ENCODE measurements at places on chromosomes 6 and 20.
A peak's percentile ranks its signal among the peaks of the same experiment; 100 is the strongest.

DNA sequence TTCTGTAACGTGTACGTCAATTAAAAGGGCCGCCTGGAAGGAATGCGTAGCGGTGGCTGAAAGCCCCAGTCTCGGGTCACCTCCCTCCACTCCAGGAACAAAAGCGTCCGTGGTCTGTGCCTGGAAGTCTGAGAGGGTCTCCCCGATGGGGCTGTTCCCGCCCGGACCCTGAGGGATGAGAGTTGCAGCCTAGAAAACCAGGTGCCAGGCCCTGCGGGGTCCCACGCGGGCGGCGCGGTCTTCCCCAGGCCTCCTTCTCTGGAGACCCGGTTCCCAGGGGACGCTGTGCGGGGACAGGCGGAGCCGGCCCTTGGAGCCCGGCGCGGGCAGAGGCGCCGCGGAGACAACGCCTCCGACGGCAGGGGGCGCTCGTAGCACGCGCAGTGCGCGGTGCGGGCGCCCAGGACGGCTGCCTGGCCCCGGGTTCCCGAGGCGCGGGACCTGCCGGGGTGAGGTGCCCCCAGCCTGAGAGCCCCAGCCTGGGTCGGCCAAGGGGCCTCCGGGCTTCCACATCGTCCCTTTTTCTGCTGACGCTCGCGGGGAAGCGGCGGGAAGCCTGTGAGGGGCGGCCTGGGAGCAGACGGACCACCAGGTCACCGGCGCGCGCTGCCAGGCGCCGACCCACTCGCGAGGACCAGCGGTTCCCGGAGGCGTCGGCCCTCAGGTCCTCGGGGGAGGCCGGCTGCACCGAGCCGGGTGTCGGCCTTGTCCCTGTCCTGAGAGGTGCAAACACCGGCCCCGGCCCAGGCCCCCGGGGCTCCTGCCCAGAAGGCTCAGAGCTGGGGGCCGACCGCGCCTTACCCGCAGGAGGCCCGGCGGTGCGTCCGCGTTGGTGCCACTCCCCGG, 5.3 kb upstream of the FOXC1 start:
- peak; percentile 42 for DNase-seq

DNA sequence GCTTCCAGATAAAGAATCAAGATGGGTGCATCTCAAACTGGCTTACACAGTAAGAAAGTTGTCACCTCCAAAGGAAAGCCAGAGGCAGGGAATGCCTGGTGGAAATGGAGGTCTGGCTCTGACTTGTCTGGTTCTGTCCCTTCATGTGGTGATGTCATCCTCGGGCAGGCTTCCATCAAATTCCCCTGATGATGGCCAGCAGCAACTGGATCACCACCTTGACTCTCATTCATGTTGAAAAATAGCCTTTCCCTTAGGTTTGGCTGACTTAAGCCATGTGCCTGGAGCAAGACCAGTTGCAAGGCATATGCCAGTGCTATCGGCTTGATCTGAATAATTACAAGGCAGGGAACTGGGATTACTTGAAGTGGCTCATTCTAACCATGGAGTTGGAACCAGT, 28.8 kb downstream of the IMPG1 start:
- DNase-seq, result no peak

- no peak for DNase-seq
These were observed 76.7 kb downstream of the MYB start for GRCh38 chr6:135257631-135258405.

GRCh38 chr6:20370801-20371200, 30.9 kb upstream of the E2F3 start:
- no peak for DNase-seq

GRCh38 chr6:79712616-79713135, 81.5 kb downstream of the SH3BGRL2 start:
- DNase-seq, result no peak

DNA sequence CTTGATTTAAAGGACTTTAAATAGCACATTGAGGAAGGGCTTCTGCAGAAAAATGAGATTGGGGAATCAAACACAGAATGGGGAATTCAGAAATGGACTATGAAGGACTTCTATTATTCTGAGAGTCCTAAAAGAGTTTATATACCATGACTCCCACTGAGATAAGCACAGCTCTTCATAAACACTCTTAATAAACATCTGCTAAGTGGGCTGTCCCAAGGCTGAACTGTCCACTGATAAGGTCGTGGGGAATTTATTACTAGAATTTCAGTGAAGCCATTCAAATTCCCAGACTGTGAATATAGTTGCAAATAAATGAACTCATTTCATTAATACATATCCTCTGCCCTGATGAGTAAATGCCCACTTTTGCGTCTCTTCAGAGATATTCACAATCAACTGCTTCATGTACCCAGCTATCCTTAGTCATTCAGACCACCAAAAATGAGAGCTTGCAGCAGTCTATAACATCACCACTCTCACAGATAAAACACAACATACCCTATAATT, 468.2 kb upstream of the RUNX2 start:
- no peak for DNase-seq

DNA sequence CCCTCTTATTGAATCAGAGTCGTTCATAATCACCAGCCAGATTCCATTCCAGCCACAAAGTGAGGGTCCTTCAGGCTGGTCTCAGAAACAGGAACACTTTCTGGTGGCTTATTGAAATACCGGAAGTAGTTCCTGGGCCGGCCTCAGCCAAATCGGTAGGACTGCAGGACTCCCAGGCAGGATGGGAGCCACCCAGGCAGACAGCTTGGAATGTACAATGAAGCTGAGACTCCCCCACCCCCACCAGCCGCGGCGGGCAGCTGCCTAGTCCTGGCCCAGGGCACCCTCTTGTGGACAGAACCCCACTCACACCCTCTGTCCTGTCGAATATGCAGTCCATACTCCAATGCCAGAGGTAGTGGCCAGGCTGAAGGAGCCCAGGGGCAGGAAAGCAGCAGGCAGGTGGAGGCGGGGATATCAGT, 43.8 kb downstream of the MDFI start:
- peak; percentile 83 for DNase-seq

DNA sequence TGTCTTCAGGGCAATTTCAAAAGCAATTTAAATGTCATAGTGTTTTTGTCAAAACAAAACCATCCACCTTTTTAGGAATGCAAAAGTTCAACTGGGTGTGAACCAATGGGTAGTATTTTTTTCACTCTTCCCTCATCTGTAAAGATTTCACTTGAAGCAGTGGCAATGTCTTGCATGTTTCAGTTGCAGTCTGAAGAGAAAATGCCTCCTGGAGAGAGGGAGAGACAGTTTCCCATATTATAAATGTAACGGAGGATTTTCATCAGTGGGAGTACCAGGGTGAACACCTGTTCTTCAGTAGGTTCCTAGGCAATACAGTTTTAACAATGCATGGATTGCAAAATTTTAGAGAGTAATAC, 3.3 kb downstream of the FOXQ1 start:
- no peak for DNase-seq

- no peak for DNase-seq
These were observed 161.2 kb upstream of the SUPT3H start for GRCh38 chr6:45538641-45539547.

DNA sequence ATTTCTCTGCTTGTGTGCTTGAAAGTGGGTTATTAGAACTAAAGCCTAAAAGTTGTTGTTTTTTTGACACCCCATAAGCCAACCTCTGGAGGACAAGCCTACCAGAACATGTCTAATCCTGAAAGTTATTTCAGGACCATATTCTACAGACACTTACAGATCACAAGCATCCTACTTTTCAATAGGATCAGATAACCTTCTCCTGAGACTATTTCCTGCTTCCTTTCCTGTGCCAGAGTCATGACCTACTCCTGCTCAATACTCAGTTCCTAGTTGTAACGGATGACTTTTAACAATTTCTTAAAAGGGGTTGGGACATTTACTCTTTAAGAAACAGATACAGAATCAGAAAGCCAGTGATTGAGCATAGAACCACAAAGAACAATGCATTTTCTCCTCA, 5.3 kb upstream of the FILIP1 start:
- DNase-seq, result no peak

DNA sequence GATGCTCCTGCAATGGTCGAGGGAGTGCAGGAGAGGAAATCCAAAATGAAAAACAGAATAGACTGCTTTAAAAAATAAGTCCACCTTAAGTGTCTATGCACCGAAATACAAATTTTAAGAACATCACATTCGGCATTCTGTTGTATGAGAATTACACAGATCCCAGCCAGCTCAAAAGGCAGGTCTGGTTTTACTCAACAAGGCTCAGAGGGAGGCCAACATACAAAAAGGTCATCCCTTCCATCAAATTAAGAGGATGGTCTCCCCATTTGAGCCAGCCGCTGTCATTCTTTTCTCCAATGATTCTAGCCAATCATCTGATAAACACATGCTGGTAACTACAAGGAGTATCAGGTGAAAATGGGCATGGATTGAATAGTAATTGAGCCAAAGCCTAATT, 7.9 kb downstream of the ATXN1 start:
- DNase-seq, result no peak

GRCh38 chr6:35622283-35622682, 66.4 kb downstream of the FKBP5 start:
- DNase-seq, result no peak
